ENCODE measurements at places on chromosomes 4 and X. TPM values are rescaled to one million over a fixed set of nuclear protein-coding genes. Genes with fewer than 3 reads are reported as not detected.

The GPR50 gene
- total RNA-seq = not detected

The GLOD5 gene
- total RNA-seq = not detected

The ITIH6 gene
- total RNA-seq = not detected

The MAGEA4 gene
- total RNA-seq = not detected

The BEX1 gene
- total RNA-seq = not detected

The CNKSR2 gene
- 0.07 TPM for total RNA-seq

The CLDN34 gene
- 0.14 TPM for total RNA-seq

The TMEM154 gene
- total RNA-seq = 23.6 TPM

The GPR119 gene
- not detected for total RNA-seq

The TCEAL7 gene
- total RNA-seq = 0.50 TPM

The RADX gene
- total RNA-seq = 2.7 TPM

The PAGE5 gene
- total RNA-seq = not detected

The SPANXC gene
- total RNA-seq = not detected

The SMIM10L2A gene
- 2.7 TPM for total RNA-seq

The ZCCHC18 gene
- not detected for total RNA-seq

The DCAF12L1 gene
- total RNA-seq = not detected

The SLC4A4 gene
- under 0.01 TPM for total RNA-seq

The PNMA6A gene
- total RNA-seq = 0.57 TPM

The SMPX gene
- not detected for total RNA-seq

The SOWAHB gene
- 15.0 TPM for total RNA-seq

The NAP1L2 gene
- 0.68 TPM for total RNA-seq

The TCEANC gene
- 2.4 TPM for total RNA-seq

The VEGFC gene
- 9.9 TPM for total RNA-seq

The FAM47E gene
- total RNA-seq = 0.34 TPM

The CT83 gene
- not detected for total RNA-seq

The PCDH18 gene
- total RNA-seq = 0.21 TPM

The CNGA1 gene
- total RNA-seq = 1.4 TPM

The EMD gene
- total RNA-seq = 19.1 TPM

The TCEAL2 gene
- total RNA-seq = not detected

The RNF128 gene
- 52.8 TPM for total RNA-seq

The JCHAIN gene
- total RNA-seq = not detected

The NXF2 gene
- not detected for total RNA-seq

The SERPINA7 gene
- total RNA-seq = not detected

The SLC10A4 gene
- not detected for total RNA-seq

The ERAS gene
- total RNA-seq = not detected

The GRIA3 gene
- not detected for total RNA-seq

The HNRNPDL gene
- total RNA-seq = 149 TPM

The ADH1B gene
- total RNA-seq = not detected

The ADH6 gene
- total RNA-seq = not detected

The ZC4H2 gene
- 4.1 TPM for total RNA-seq

The CT45A10 gene
- not detected for total RNA-seq

The CSAG2 gene
- total RNA-seq = not detected

The WWC2 gene
- total RNA-seq = 8.9 TPM

The P2RY8 gene
- total RNA-seq = not detected

The OCRL gene
- total RNA-seq = 27.0 TPM

The TRPC3 gene
- not detected for total RNA-seq

The SSX2 gene
- total RNA-seq = not detected

The UBA6 gene
- total RNA-seq = 108 TPM

The OTUD6A gene
- not detected for total RNA-seq

The PGM2 gene
- total RNA-seq = 55.0 TPM

The BEX2 gene
- 65.6 TPM for total RNA-seq

The TLR1 gene
- total RNA-seq = 0.78 TPM

The TEX13B gene
- not detected for total RNA-seq

The SOWAHD gene
- total RNA-seq = under 0.01 TPM

The FAM133A gene
- total RNA-seq = not detected
